Epithelial cell of alveolus of lung (primary cell): ENCODE measurements at places on chromosomes 7 and 10. TPM values are rescaled to one million over a fixed set of nuclear protein-coding genes. Genes with fewer than 3 reads are reported as not detected.

WNT2 gene
- total RNA-seq = 0.13 and 42.6 TPM in 2 replicates

TAF5 gene
- 3.3 and 4.4 TPM in 2 replicates for total RNA-seq

ASZ1 gene
- total RNA-seq = 0.24 TPM in 1 of 2 replicates, not detected in the other

UMAD1 gene
- total RNA-seq = 11.1 and 11.6 TPM in 2 replicates

FRAT1 gene
- total RNA-seq = 1.8 and 5.7 TPM in 2 replicates

MMD2 gene
- not detected in 2 replicates for total RNA-seq

FGFR2 gene
- total RNA-seq = 0.52 TPM in 1 of 2 replicates, not detected in the other

LEP gene
- total RNA-seq = not detected in 2 replicates

ANKRD30A gene
- not detected in 2 replicates for total RNA-seq

ADAP1 gene
- 1.7 and 14.8 TPM in 2 replicates for total RNA-seq

VSTM4 gene
- total RNA-seq = 1.4 and 6.6 TPM in 2 replicates

EIF4EBP2 gene
- 19.9 and 52.8 TPM in 2 replicates for total RNA-seq

DMBT1 gene
- total RNA-seq = 0.40 TPM in 1 of 2 replicates, not detected in the other

HOXA3 gene
- total RNA-seq = 8.1 and 9.4 TPM in 2 replicates

POR gene
- 76.3 and 86.3 TPM in 2 replicates for total RNA-seq

GIMAP1 gene
- under 0.01 TPM in 1 of 2 replicates, not detected in the other for total RNA-seq

CLCN1 gene
- total RNA-seq = 0.13 TPM in 1 of 2 replicates, not detected in the other

LRRC4 gene
- total RNA-seq = 0.16 TPM in 1 of 2 replicates, not detected in the other

SYT15 gene
- total RNA-seq = 0.13 and 0.24 TPM in 2 replicates

IGFBP3 gene
- 34.3 and 660 TPM in 2 replicates for total RNA-seq

ADCY1 gene
- 0.16 and 0.52 TPM in 2 replicates for total RNA-seq

ALOX5 gene
- under 0.01 and 0.08 TPM in 2 replicates for total RNA-seq

IFT22 gene
- total RNA-seq = 19.1 and 24.6 TPM in 2 replicates

DLX5 gene
- 0.13 TPM in 1 of 2 replicates, not detected in the other for total RNA-seq

PAPOLB gene
- total RNA-seq = not detected in 2 replicates

C10orf71 gene
- not detected in 2 replicates for total RNA-seq
